Stimulated activated naive CD8-positive, alpha-beta T cell treated with anti-CD3 and anti-CD28 coated beads, Interleukin-15, Interleukin-2, amounts not matched to agents 100 U/mL and 50 U/mL, for 24 hours (primary cell): ENCODE measurements at places on chromosomes 13 and 19.

DNA sequence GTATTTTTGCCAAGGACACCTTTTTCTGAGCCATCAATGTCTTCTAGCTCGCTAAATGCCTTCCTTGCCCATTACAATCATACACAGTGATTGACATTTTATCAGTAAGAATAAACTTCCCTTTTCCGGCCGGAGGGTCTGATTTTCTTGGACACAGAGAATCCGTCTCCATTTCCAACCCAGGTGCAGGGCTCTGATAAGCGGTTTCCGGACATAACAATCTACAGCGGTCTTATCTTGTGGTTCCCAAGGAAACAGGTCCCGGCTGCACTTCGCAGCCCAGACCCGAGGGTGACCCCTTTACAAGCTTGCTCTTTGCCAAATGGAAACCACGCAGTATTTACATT lies 5.1 kb upstream of the ZNF77 start:
- DNase-seq: no peak

DNA sequence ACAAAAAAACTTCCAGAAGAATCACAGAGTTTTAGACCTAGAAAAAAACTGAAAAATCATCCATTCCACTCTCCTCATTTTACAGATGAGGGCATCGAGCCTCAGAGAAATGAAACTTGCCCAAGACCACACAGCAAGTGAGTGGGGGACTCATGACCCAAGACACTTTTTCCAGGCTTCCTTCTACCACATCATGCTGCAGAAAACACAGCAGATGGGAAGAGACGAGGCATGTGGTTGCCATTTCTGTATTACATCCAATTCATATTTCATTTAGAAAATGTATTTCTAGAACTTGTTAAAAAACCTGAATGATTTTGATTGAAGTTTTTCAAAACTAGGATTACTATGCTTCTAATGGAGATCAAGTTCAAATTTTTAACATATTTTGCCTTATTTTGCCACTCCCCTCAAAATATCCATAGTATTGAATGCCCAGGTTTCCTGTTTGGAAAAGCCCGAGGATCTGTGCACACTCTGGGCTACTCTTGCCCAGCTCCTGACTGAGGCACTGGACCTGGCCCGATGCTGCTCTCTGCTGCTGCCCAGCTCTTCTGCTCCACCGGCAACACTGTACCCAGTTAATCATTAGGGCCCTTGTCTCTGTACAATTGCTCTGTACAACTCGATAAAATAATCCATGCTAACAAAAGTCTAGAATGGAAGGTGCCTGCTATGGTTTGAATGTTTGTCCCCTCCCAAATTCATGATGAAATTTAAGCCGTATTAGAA lies 157.4 kb downstream of the EFNB2 start:
- DNase-seq: no peak

DNA sequence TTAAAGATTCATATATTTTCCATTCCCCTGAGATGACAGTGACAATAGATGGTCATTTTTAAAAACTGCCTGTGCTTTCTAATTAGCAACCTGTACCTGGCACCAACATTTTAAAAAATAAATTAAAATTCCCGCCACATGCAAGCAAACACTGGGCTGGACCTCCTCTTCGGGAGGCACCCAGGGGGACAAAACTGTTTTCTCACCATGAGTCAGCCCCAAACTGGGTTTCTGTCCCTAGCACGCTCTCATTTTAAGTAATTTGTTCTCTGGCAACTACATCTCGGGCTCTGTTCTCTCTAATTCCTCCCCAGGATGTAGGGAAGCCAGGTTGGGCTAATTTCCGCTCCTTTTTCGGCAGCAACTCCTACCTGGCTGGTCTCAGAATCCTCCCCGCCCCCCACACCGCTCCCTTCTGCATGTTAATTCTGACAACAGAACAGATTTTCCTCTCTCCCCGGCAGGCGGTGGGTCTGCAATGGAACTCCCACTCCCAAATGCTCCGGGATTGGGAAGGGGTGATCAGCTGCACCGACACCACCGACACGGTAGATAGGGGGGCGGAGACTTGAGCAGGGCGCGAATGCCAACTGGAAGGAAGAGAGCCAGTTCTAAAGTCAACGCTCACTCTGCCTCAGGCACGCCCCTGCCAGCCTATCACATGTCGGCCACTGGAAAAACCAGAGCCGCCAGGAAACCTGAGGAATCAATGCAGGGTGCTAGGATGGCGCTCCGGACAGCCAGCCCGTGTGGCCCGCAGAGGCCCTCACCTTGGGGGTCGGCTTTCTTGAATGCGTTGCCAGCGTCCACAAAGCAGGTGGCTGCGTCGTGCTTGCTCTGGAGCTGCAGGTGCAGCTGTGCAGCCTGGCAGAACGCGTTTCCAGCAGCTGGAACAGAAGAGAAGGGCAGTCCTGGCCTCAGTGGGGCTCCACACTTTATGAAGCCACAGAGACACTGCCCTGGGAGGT lies 14.7 kb downstream of the NAPA start:
- DNase-seq: no peak

DNA sequence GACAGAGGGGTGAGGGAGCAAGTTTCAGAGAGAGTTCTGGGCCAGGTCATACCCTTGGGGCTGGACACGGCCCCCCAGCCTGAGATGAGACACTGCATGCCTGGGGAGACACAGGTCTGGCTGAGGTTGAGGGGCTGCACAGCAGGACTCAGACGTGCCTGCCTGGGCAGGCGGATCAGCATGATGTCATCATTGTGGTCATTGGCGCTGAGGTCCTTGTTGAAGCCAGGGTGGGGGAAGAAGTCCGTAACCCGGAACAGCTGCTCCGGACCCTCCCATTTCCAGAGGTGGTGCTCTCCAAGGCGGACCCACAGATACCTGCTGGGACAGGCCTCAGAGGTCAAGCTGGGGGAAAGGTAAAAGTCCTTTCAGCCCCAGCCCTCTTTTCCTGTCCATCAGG lies 5.0 kb upstream of the KLK8 start:
- DNase-seq: no peak

DNA sequence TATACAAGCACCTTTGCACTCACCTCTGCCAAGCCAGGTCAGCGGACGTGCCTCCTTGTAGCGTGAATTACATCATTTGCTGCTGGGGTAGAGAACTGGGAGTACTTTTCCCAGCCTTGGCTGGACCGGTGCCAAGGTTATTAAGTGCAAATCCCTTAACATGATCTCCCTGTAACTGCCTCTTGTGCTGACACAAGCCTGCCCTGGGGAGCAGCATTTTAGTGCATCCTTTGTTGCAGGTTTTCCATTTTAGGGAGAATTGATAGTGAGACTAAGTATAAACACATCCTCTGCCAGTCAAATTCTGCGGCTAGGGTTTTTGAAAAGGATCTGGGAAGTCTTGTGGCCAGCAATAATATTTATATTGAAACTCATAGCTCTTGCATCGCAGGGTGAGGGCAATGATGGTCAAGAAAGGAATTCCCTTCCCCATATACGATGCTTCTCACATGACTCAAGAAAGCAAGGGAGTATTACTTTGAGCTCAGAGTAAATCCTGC lies 32.7 kb upstream of the DCLK1 start:
- no peak for DNase-seq

DNA sequence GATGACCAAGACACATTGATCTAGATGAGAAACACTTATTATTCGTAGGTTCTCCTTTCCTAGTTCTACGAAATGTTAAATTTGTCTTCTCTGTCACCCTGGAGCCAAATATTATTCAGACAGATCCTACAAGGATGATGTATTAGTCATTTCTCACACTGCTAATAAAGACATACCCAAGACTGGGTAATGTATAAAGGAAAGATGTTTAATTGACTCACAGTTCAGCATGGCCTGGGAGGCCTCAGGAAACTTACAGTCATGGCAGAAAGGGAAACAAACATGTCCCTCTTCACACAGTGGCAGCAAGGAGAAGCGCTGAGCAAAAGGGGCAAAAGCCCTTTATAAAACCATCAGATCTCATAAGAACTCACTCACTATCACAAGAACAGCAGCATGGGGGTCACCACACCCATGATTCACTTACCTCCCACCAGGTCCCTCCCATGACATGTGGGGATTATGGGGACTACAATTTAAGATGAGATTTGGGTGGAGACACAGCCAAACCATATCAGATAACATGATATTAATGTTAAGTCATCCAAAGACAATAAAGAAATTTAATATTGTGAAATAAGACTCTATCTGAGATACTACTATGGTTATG lies 1248.8 kb upstream of the SLC10A2 start:
- no peak for DNase-seq

DNA sequence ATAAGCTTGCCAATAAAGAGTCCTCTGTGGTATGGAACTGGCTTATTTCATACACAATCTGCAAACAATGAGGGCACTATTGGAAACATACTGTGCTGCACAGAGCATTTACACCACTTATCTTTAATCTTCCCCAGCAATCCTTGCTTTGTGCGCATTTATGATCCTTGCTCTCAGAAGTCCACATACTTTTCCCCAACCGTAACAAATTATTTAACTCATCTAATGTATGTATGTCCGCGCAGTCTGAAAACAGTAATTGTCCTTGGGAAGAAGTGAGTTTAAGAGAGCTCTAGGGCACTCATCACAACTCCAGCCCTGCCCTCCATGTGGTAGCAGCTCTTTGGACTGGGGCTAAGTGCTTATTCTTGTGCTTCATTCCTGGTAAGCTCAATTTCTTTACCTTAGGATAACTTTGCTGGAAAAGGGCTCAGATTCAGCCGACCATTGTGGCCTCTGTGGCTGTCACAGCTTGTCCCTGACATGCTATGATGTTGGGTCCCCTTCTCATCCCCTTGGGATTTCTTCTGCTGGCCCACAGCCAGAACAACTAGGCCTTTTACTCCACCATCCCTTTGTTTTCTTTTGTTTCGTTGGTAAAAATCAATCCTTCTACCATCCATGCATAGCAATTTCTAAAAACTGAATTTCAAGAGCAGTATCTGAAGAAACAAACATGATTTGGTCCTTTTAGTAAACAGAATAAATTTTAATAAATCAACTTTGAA lies 152.7 kb downstream of the TNFRSF19 start:
- no peak for DNase-seq
